GM23338 (cell line): ENCODE measurements at places on chromosomes 11 and 22. TPM values are rescaled to one million over a fixed set of nuclear protein-coding genes. Genes with fewer than 3 reads are reported as not detected.

ZP1 gene
- not detected in 2 replicates for total RNA-seq

MB gene
- total RNA-seq, result not detected in 2 replicates

GPHA2 gene
- 0.83 TPM in 1 of 2 replicates, not detected in the other for total RNA-seq

AIFM3 gene
- 0.45 and 1.7 TPM in 2 replicates for total RNA-seq

GRCh38 chr11:11769362-11769761 is 72.4 kb upstream of the USP47 start:
- no peak overlapping the region for H3K27ac ChIP-seq
- no peak for DNase-seq
- H3K36me3 ChIP-seq, result no peaks in the 10 kb centered on the region
- no peaks in the 10 kb centered on the region for H3K4me1 ChIP-seq

DNA sequence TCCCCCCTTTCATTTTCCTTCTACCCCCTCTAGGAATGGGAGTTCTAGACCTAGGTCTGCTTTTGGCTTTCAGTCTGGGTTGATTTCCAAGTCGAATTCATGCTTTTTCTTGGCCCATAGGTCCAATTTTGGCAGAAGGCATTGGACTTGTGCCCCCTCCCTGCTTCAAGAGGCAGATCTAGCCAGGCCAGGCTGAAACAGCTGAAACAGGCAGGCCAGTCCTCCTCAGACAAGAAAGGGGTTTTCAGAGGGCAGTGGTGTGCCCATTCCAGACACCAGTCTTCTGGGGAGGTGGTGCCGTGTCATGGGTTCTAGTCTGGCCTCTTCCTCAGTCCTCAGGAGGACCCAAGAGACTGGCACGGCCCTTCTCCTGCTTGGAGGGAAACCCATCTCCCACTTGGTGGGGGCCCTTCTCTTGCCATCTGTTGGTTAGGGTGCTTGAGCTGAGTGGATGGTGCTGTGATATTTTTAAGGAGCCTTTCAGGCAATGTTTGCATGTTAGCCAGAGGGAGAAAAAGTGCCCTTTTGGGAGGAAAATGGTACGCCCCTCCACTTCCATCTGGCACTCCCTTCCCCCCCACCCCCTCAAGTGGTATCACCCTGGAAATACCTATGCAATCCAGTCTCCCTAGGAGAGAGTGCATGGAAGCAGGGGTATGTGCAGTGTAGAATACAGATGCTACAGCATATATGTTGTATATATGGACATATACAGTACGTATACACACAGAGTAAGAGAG is 53.6 kb downstream of the SYT13 start:
- no peaks in the 10 kb centered on the region; the same call in 1 of the 2 replicates for H3K4me1 ChIP-seq
- H3K4me3 ChIP-seq, result no peak overlapping the region
- H3K36me3 ChIP-seq, result no peaks in the 10 kb centered on the region
- peak; percentile 50 for DNase-seq
- H3K27me3 ChIP-seq, result no peaks in the 10 kb centered on the region

GRCh38 chr11:71994786-71995185 is 3.9 kb upstream of the IL18BP start:
- peaks cover 9% of the 10 kb centered on the region for H3K36me3 ChIP-seq
- no peak overlapping the region for H3K4me3 ChIP-seq
- H3K4me1 ChIP-seq, result no peaks in the 10 kb centered on the region
- H3K27ac ChIP-seq, result no peak overlapping the region
- H3K27me3 ChIP-seq, result no peaks in the 10 kb centered on the region

- H3K36me3 ChIP-seq, result no peaks in the 10 kb centered on the region
- H3K27me3 ChIP-seq, result no peaks in the 10 kb centered on the region
- no peaks in the 10 kb centered on the region for H3K4me1 ChIP-seq
- H3K4me3 ChIP-seq, result no peak overlapping the region
- H3K27ac ChIP-seq, result no peak overlapping the region
Observed at GRCh38 chr22:50148991-50149721, 21.4 kb upstream of the PANX2 start.

- peaks cover 8% of the 10 kb centered on the region; the same call in 1 of the 2 replicates for H3K27me3 ChIP-seq
- no peak overlapping the region for H3K27ac ChIP-seq
- DNase-seq, result no peak
- H3K36me3 ChIP-seq, result no peaks in the 10 kb centered on the region; the same call in 1 of the 2 replicates
- no peak overlapping the region for H3K4me3 ChIP-seq
Observed at GRCh38 chr11:61498767-61499341, 9.7 kb upstream of the LRRC10B start.
